ENCODE measurements at places on chromosomes 3 and 15.

GRCh38 chr15:101099183-101099582 is 152.7 kb downstream of the CHSY1 start:
- DNase-seq: no peak

GRCh38 chr3:172647823-172648222 is 63.0 kb downstream of the NCEH1 start:
- DNase-seq: no peak

DNA sequence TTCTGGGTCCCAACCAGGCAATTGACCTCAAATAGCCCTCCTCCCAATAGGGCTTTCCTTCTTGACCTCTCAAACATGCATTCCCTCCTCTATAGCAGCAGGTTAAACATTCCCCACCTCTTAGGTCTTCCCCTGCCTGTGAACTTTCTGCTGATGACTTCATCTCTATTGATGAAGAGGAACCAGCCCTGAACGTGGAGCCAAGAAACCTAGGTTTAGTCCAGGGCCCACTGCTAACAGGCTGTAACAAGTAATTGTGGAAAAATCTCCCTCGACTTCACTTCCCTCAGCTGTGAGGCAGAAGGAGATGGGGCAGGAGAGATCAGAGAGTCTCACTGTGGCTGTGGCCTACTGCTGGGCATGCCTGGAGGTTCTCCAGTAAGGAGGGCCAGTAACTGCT is 24.7 kb downstream of the ILDR1 start:
- DNase-seq: no peak

DNA sequence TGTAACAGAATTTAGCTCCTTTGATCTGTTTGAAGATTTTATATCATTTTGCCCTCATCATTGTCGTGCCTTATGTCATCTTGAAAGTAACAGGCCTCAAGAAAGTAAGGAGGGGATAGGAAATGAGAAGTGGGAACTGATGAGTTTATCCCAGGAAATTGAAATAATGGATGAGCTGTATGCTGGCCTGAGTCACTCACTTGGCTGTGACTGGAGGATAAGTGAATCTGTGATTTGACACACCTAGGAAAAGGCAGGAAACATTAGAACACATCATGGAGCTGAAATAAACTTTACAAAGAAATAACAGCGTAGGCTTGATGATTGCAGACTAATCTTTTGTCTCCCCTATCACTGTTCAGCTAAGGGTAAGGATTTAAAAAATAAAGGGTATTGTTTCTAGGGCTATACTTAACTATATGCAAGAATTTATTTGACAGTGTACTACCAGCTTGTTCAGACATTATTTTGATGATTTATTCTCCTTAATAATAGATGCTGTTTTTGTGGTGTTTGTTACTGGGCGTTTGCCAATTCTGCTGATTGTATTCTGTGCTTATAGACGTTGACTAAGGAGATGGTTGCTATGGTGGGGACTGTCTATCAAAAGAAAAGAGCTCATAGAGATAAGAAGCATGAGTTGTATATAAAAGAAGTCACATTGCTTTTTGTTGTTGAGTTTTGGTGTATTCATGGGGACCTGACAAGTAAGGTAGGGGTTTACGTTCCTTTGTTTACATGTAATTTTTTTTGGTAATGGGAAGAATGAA is 105.6 kb upstream of the ROPN1 start:
- no peak for DNase-seq

DNA sequence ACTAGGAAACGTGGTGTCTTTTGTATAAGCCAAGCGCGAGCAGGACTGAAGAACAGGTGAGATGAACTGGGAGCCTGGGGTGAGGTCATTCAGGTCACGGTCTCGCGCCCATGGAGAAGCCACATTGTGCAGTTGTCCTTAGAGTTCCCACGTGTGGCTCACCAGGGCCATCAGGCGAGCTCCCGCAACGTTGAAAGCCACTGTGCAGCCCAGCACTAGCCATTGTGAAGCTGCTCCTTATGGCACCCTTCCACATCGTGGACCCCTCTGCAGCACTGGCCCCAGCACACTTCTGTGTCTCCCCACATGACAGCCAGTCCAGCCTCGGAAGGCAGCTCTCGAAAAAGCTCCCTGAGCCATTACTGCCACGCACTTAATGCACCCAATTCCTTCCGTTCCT is 7.6 kb upstream of the APBA2 start:
- no peak for DNase-seq

- DNase-seq: peak; percentile 40
Observed at GRCh38 chr3:41199866-41200668, 762 bp downstream of the CTNNB1 start.

- DNase-seq: no peak
Observed at GRCh38 chr3:56484525-56485032, 16.3 kb upstream of the ERC2 start.

DNA sequence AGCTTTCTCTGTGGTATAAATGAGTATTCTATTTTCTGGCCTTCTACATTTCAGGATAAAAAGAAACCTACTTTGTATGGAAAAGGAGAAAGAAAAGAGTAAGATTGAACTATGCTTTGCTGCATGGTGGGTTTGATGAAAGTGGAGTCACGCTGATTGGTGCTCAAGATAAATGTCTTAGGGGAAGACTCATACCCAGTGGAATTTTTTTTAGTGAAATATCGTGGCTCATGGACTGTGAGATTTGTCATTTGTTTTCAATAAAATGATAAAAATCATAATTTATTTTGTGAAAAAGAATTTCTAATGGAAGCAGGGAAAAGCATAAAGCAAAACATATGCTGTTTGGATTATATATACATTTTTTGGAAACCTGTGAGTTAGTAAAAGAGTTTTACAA is 292.5 kb downstream of the ZPLD1 start:
- DNase-seq: no peak

- DNase-seq: no peak
Observed at GRCh38 chr15:101372960-101373525, 78.0 kb upstream of the SNRPA1 start.

Measured in T-helper 9 cell (primary cell).